ENCODE measurements at places on chromosomes 6 and 20.

- DNase-seq = no peak
These were observed 70.5 kb upstream of the PRL start for GRCh38 chr6:22367346-22367745.

DNA sequence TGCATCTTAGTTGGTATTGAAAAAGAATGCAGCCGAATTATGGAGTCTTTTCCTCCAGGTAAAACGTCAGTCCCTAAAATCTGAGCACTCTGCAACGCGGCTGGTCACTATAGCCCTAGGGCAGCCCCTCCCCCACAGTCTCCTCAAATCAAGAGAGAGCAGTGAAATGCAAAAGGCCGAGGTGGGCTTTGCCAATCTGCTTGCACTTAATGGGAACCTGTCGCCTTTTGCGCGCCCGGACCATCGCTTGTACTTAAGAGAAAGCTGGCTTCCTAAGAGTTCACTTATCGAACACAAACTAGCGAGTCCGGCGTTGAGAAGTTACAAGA is 447 bp downstream of the MCM3 start:
- DNase-seq = no peak

DNA sequence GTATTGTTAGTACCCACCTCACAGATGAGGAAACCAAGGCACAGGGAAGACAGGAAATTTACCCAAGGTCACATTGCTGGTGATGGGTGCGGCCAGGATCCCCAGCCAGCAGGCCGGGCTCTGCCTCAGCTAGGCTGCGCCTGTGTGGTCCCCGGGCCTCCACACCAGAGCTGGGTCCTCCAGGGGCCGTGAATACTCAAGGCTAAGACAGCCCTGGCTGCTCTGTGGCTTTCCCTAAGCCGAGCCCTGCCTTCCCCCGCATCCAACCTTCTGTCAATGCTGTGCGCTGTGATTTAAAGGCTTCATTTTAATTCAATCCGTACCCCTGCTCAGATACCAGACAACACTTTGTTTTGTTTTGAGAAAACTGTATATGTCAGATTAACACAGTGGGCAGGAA is 246.7 kb downstream of the TTLL2 start:
- no peak for DNase-seq

GRCh38 chr6:153117986-153118879 is 12.8 kb downstream of the RGS17 start:
- DNase-seq = no peak

DNA sequence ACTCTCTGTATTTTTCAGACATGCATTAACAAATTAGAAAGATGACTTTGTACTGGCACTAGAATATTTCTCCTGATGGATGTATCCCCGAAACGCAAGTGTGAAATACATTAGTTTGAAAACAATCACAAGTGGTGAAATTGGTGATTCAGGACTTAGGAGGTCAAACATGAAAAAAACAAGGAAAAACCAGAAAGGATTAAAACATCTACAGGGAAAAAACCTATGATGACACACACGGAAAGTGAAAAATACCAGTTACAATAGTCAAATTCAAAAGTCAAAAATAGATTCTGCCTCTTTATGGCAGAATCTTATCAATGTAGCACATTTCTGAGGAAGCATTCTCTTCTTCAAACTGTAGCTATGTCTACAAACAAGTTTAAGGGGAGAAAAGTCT is 129.0 kb upstream of the SGK1 start:
- DNase-seq = no peak

DNA sequence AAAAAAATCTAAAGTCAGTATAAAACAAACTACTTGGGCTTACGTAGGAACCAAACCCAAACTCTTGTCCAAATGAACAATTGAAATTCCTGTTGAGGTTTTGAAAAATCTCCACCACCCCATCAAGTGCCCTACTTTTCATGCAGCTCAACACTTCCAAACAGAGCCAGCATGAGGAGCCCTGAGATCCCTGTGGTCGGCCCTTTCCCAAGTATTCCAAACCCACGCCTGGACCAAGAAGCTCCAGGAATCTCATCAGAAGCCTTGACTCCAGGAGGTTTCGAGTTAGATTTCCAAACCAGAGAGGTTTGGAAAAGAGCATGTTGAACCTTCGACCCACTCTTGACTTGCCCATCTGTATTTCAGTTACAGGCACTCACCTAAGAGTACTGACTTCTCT is 179.3 kb downstream of the MTFR2 start:
- DNase-seq = no peak

DNA sequence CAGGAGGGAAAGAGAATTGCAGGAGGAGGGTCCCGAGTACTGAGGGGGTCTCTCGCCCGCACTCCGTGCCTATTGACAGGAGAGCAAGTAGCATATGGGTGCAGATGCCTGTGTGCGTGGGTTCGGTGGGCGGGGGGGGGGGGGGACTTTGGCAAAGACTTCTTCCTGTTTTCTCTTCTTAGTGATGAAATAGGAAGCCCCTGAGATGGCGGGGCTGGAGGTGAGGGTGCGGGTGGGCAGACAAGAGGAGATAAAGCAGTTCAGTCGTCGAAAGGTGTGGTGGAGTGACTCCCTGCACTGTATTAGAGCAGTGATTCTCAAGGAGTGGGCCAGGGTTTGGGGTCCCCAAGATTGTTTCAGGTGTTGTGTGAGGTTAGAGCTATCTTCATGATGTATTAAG is 3.7 kb downstream of the NAA20 start:
- DNase-seq = no peak

DNA sequence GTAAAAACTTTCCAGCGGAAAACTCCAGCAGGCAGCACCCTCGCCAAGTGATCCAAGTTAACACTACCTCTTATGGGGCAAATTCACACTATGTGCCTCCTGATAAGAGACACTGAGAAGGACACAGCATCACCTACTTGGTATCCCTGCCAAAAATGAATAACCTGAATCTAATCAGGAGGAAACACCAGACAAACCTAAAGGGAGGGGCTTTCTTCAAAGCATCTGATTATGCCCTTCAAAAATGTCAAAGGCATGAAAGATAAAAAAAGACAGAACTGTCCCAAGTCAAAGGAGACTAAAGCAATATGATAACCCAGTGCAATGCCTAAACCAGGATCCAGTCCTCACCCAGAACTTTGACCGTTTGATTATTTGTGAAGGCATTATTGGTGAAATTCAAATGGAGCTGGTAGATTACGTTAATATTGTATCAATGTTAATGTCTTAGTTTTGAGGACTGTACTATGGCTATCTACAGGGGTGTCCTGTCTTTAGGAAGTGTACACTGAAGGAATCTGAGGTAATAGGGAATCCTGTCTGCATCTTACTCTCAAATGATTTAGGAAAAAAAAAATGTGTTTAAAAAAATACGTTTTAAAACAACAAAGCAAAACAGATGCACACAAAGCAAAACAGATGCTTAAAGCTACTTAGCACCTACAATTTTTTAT is 8.3 kb downstream of the TBC1D7 start:
- no peak for DNase-seq

DNA sequence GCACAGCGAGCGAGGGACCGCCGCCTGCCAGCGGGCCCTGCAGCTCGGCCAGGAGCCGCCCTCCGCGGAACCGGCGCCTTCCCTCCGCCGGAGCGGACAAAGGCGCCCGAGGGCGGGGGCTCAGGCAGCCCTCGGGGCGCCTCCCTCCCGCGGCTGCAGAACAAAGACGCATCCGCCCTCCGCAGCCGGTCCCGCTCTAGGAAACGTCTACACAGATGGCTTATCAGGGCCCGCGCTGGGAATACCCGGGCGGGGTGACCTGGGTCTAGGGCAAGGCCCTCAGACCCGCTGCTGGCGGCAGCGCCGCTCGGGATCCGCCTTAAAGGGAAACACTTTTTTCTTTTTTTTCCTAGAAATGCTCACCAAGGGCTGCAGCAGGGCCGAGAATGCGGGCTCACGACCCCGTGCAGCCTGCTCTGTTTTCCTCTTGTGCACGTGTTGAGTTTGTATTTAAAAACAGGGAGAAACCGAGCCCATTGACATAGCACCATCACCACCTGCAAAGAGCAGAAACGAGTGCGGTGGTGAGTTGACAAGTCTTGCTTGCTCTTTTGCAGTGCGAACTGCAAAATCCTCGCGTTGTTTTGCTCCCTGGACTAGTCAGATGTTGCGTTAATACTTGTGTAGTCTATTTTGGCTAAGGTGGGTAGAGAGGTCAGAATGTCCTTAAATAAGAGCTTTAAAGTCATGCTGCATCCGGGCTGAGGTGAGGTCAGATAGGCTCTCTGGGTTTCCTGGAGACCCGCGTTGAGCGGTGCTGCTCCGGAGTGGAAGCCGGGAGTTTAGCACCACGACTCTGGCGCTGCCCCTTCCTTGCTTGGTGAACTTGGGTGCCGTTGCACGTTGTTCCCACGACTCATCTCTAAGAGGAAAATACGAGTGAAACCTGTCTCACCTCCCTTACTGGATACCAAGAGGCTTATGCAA is 1.1 kb upstream of the RPS6KA2 start:
- DNase-seq = peak; percentile 63

DNA sequence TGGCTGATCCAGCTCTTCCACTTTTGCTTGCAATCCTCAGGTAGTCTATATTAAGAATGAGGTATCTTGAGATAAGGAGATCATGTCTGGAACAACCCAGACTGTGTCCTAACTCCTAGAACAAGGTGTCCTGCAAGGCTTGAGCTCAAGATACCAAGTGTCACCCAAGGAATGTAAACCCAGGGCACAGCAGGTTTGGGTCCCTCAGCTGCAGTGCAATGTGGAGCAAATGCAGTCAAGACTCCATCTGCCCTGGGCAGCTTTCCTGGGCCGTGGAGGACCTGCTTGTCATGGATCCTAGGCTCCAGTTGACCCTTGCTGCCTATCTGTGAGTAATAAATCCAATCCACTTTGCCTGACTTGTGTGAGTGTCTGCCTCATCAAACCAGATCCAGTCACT is 166.1 kb downstream of the OTOR start:
- no peak for DNase-seq

- no peak for DNase-seq
These were observed 10.2 kb downstream of the SLC22A1 start for GRCh38 chr6:160131636-160132296.

- no peak for DNase-seq
These were observed 51.9 kb upstream of the EDN1 start for GRCh38 chr6:12238219-12238618.

DNA sequence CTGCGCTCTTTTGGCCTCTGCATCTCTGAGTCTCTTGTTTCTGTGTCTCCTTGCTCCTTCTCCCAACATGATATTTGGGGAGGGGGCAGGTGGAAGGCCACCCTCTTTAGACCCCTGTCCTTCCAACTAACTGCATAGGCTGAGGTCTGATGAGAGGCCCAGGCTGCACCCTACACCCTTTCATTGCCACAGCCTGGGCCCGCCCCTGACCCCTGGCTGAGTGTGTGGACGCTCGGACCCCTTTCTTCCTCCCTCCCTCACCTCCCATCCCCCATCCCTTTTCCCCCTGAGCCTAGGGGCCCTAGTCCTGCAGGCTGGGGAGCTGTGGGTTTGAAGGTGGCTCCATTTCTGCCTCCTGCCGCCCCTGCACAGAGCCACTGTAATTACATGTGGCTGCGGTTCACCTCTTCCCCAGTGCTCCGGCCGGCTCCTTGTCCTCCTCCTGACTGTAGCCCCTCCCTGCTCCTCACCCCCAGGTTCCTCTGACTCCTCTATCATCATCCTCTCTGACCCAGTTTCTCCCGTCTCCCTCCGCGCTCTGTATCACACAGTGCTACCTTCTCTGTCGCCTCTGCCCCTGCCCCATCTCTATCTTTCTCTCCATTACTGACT is 6.8 kb downstream of the MDFI start:
- no peak for DNase-seq

DNA sequence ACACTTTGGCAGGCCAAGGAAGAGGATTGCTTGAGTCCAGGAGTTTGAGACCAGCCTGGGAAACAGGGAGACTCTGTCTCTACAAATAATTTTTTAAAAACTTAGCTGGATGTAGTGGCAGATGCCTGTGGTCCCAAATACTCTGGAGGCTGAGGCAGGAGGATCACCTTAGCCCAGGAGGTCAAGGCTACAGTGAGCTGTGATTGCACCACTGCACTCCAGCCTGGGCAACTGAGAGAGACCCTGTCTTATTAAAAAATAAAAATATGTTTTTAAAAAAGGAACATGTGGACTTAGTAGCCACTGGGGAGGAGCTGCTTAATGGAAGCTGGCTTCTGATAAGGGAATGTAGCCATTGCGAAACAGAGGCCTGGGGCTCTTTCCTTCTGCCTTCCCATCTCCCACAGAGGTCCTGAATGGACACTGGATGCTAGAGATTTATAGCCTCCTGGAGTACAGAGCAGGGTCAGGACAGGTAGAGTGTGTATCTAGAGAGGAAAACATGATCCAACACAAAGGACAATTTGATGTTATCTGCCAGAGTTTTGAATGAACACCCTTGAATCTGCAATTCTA is 21.7 kb upstream of the GMNN start:
- no peak for DNase-seq

DNA sequence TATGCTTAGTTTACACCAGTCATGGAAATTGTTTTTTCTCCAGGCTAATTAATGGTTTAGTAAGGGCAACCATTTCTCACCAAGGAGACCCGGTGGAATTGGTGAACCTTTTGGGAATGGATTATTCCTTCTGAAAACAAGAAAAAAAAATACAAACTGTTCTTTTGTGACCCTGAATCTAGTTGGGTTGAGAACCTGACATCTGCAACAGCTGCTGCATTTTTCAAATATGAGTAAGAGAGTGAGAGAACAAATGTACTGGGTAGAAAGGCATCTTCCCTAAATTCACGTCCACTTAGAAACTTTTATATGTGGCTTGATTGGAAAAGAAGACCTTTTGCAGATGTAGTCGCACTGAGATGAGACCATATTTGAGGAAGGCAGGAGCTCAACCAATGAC is 553.4 kb upstream of the EPHA7 start:
- DNase-seq = no peak

- no peak for DNase-seq
These were observed 26.9 kb downstream of the RRAGD start for GRCh38 chr6:89385156-89385667.

DNA sequence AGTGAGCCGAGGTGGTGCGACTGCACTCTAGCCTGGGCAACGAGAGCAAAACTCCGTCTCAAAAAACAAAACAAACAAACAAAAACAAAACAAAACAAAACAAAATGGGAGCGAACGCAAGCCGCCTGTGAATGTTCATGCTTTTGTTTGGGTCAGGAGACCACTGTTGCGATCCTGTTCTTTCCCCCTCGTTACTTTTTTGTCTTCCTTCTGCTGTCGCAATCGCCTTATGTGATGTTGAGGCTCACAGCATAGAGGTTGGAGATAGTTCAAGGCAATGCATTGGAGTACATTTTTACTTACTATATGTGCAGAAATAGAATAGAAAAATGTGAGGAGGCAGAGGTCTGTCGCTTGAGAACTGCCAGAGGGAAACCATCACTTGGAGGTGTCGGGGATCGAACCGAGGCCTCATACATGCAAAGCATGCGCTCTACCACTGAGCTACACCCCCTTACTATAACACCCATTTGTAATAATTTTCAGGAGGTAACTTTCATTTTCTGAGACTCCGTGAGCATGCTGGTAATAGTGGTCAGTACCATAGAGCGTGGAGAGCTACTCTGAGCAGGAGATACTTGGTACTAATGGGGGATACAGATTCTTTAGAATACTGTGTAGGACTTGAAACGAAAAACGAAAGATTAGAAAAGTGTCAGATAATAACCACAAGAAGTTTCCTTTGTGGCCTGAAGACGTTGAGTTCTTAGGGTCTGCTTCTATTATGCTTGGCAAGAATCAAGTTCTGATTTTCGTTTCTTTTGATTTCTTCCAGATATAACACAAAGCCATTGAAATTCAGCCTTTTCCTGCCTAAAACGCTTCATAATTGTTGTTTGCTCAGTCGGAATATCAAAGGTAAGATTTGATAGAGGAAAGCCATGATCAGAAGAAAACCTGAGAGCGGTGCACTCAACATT is 121.1 kb downstream of the TRIM27 start:
- no peak for DNase-seq
